Thoracic aorta (tissue), 2 donors: ENCODE measurements at places on chromosomes 4 and X.
A peak's percentile ranks its signal among the peaks of the same experiment; 100 is the strongest.

- no peak for DNase-seq
Measured at GRCh38 chrX:77440330-77440729, 6.9 kb upstream of the FGF16 start.

GRCh38 chrX:9182041-9182440 is 148.1 kb upstream of the FAM9B start:
- DNase-seq = no peak

DNA sequence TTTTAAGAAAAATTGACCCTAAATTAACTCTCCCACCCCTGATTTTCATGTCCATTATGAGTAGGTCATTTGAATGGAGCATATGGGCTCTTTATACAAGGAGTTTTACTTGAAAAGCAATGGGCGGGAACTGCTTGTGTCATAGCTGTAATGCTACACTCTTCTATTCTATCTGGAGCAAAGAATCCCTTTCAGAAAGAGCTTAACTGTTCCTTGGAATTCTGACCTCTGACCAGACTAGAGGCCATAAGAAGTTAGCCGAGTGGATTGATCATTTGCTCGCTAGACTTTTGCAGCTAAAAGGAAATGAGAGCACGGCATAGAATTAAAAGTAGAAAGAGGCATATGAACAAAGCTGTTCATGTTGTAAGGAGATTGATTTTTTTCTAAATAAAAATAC is 79.1 kb downstream of the DOCK11 start:
- DNase-seq = no peak

- no peak for DNase-seq
Measured at GRCh38 chrX:17922303-17922702, 61.2 kb upstream of the RAI2 start.

DNA sequence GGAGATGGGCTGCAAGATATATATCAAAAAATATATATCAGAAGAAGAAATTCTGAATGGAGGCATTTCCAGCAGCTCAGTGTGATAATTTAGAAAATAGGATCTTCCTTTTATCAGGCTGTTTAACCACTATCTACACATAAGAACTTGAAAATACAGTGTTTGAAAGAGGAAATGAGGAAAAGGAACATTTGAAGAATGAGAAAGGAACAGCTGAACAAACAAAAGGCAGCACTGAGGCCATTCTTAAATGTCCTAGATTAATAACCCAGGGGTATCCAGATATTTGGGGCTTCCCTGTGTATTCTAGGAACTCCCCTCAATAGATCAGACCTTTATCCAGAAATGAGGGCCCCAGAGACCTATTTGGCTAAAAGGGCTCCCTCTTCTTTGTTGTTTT is 4.1 kb downstream of the SLC39A8 start:
- no peak for DNase-seq

DNA sequence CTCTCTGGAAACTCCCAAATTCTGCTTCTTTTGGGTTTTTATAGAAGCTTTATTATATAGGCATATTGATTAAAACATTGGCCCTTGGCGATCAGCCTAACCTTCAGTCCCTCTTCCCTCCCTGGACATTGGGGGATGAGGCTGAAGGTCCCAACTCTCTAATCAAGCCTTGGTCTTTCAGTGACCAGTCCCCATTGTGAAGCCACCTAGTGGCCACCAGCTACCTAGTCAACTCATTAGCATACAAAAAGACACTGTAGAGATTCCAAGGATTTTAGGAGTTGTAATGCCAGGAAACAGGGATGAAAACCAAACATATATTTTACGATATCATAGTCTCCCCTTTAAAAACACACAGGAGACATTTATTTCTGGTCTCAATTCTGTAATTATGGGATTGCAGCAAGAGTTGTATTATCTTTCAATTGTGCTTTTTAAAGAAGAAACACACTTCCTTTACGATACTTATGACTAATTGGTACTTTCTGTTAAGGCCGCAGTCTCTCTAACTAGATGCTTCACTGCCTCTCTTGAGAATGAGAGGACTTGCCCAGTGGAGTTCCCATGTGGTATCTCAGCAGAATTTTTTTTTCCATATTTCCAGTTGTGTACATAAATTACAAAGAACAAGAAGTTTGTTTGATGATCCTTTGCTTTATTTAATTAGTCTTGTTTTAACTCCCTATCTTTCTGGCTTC is 58.2 kb downstream of the WDR17 start:
- DNase-seq = no peak

DNA sequence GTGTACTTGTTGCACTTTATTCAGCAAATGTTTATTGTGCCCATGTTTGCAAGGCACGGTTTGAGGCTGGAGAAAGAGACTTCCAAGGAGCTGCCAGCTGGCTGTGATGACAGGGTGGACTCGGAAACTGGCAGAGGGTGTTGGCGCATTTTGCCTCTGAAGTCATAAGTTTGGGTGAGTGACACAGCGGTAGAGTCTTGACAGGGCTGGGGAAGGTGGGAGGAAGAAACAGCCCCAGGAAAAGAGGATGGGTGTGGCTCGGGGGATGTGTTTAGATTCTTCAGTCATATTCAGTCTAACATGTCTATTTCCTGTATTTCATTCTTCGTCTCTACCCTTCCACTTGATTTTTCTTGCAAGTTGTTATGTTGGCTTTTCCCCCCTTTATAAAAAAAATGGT is 77.0 kb upstream of the STOX2 start:
- no peak for DNase-seq

GRCh38 chr4:2469192-2469984 is 482 bp downstream of the RNF4 start:
- DNase-seq = no peak

DNA sequence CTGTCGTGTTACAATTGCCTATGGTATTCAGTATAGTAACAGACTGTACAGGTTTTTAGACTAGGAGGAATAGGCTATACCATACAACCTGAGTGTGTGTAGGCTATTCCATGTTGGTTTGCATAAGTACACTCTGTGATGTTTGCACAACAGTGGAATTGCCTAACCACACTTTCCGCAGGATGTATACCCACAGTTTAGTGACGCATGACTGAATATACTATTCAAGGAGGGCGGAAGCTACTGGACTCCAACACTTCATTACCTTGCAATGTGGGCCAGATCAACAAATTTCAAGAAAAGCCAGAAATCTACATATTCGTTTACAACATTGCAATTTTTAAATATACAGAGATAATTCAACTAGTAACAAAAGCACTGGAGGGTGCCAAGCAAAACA is 317.2 kb downstream of the PDGFC start:
- no peak for DNase-seq

- no peak for DNase-seq
Measured at GRCh38 chr4:13476915-13477314, 7.2 kb downstream of the RAB28 start.

DNA sequence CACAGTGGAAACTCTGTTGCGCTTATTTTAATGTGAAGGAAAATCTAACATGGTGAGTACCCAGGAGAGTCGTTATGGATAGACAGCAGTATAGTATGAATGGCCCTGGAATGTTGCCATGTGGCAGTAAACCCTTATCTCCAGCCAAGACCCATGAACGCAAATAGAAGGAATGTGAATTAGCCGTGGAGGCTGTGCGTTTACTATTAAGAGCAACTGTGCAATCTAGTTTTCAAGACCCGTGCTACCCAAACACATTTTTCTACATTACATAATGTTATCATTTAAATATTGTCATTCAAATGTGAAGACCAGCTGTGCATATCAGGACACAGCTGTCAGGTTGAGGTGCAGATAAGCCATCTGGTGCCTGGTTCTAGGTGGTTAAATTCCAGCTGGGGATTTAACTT is 13.3 kb upstream of the AGA start:
- no peak for DNase-seq

DNA sequence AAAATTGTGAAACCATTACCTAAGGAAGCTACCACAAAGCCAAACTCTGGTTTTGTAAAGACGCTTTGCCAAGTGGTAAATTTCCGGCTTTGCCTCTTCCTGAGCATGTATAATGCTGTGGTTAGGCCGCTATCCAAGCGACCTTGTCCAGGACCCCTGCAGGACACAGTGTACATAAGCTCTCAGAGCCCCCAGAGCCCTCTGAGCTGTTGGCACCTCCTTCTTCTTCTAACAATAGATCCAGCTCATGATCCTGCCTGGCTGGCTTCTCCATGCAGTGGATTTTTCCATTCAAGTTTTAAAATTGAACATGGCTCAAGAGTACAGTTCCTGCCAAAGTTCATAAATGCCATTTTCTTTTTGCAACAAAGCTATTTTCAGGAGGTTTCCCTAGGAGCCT is 326.7 kb downstream of the MAPK10 start:
- DNase-seq = peak; percentile 13

GRCh38 chr4:118268780-118269179 is 84.0 kb downstream of the PRSS12 start:
- no peak for DNase-seq

- no peak for DNase-seq
Measured at GRCh38 chr4:74109116-74109869, 10.3 kb upstream of the CXCL2 start.

GRCh38 chr4:26048950-26049349 is 134.9 kb downstream of the SMIM20 start:
- no peak for DNase-seq

GRCh38 chr4:7104366-7105031 is 36.6 kb upstream of the GRPEL1 start:
- DNase-seq = no peak

DNA sequence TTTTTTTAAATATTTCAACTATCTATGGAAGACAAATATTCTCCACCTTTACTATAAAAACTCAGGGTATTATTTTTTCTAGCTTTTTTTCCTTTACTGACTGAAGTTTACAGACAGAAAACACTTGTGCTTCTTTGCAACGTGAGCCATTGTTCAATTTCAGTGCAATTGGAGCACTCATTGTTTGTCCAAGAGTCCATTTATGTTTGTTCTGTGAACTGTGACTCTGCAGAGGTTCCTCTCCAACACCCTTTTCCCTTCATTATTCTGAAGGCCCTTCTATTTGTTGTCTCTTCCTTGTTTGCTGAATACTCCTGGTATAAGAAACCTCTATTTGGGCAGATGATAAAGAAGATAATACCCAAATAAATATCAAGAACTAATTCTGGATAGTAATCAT is 37.4 kb downstream of the DAPP1 start:
- no peak for DNase-seq

DNA sequence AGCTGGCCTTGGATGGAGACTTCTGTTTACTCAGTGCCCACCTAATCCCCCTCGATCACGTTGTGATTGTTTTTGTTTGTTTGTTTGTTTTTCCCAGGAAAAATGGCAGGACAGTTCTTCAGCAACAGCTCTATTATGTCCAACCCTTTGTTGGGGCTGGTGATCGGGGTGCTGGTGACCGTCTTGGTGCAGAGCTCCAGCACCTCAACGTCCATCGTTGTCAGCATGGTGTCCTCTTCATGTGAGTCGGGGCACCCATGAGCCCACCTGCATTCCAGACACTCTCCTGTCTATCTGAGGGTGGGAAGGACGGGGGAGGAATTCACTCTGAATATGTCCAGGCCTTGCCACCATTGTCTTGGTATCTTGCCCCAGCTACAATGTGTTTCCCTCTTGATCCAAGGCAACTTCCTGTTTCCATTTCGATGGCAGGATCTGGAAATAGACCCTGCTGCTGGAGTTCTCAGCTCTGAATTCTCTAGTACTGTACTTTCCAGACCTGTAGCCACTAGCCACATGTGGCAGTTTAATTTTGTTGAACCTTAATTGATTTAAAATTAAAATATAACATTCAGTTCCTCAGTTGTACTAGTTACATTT is 10.5 kb downstream of the SLC34A2 start:
- no peak for DNase-seq

- DNase-seq = no peak
Measured at GRCh38 chr4:106273831-106274230, 42.2 kb downstream of the TBCK start.

DNA sequence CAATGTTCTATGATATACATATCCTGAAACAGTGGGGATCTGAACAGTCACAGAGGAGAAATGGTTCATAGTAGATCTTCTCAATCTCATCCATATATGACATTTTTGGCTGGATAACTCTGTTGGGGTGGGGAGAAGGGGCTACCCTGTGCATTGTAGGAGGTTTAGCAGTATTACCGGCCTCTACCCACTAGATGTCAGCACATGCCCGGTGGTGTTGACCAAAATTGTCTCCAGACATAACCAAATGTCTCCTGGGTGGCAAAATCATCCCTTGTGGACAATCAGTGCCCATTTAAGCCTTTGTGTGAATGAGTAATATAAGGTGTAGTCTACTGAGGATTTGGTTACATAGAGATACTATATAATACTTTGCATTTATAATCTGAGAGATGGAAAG is 89.9 kb downstream of the PLS3 start:
- no peak for DNase-seq

DNA sequence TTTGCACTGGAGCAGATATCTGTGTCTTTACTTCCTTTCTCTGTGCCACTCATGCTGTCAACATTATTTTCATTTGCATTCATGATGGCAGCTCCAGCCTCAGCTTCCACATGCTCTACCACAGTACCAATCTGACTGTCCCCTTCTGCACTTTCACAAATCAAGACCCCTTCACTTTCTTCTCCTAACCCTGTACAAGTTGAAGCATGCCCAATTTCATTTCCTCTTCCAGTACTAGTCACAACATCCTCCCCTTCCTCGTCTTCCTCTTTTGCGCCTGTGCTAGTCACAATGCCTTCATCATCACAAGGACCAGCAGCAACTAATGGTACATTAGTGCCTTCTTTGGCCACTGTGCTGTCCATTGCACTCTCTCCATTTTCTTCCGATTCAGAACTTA is 26.5 kb downstream of the BOD1L1 start:
- no peak for DNase-seq

- no peak for DNase-seq
Measured at GRCh38 chrX:78283511-78283910, 43.9 kb downstream of the CYSLTR1 start.

- DNase-seq = no peak
Measured at GRCh38 chrX:149829751-149830191, 48.0 kb downstream of the MAGEA9 start.

DNA sequence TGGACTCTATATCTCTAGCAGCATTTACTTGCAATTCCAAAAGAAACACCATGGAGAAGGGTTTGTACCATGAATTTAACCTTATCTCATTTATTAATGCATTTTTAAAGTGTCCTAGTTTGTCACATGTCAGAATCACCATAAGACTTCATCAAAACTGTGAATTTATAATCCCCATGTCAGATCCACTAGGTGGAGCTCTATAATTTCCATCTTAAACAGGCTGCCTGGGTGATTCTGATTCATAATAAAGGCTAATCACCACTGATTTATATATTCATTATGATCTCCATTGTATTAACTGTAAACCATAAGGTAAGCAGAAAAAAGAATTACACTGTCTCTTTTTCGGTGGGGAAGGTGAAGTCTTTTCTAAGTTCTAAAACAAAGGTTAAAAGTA is 4.0 kb downstream of the TCEAL2 start:
- DNase-seq = no peak
